ENCODE measurements at places on chromosomes 13 and 19.

DNA sequence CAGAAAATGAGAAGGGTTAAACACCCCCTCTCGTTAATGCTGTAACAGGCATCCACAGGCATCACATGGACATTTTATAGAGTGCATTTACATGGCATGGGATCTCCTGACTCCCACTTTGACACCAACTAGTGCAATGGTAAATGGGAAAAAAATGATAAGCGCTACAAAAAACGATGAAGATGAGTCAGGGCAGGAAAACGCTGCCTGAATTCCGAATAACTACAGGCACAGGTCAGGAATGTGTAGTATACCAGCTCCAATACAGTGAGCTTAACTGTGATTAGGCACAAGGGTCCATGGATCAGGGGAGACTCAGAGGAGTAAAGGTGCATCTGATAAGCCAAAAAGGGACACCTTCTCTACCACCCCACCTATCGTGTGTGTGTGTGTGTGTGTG, 223.6 kb downstream of the FOXO1 start:
- no peak for DNase-seq

DNA sequence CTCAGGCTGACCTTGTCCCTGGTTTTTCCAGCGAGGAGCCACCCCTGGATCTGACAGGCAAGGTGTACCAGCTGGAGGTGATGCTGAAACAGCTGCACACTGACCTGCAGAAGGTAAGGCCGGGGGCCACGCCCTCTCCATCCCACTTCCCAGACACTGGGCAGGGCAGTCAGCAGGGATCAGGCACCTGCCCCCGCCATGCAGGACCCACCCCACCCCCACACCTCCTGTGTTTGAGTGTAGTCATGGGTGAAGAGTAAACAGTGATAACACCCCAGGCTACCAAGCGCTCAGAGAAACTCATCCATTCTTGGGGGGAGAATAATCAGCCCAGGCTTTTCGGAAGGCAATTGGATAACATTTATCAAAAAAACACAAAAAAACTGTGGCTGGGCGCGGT, 19.9 kb downstream of the DPF1 start:
- DNase-seq = no peak

GRCh38 chr13:79341202-79341601, 64.9 kb downstream of the RBM26 start:
- DNase-seq = no peak

- no peak for DNase-seq
Observed at GRCh38 chr19:44775676-44776240, 1.9 kb upstream of the CBLC start.

GRCh38 chr19:31000913-31001312, 348.3 kb downstream of the TSHZ3 start:
- DNase-seq = no peak
